Mesothelial cell of epicardium (in vitro differentiated cells): ENCODE measurements at places on chromosomes 3 and 15. TPM values are rescaled to one million over a fixed set of nuclear protein-coding genes. Genes with fewer than 3 reads are reported as not detected.

- DNase-seq: no peak
Observed at GRCh38 chr15:92102395-92102755, 248.9 kb downstream of the SLCO3A1 start.

GRCh38 chr15:61227269-61227949, 1.7 kb downstream of the RORA start:
- DNase-seq: no peak

DNA sequence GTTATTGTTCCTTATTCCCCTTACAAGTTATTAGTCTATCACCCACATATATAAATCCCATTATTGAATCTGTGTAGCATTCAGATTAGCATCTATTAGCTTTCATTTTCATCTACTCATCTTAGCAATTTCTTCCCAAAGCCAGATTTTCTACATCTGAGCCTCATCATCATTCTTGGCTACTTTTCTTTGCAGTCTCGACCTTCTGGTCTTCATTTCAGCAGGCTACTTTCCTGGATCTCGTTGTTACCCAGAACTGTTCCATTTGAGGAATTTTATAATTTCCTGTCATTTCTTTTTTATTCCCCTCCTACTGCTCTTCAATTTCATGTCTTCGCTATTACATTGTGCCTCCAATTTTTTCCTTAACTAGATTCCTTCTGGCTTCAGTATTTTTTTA, 51.8 kb downstream of the SPRED1 start:
- DNase-seq: no peak

- DNase-seq: no peak
Observed at GRCh38 chr15:35932531-35932930, 386.6 kb upstream of the DPH6 start.

GRCh38 chr3:86737517-86737916, 253.4 kb downstream of the VGLL3 start:
- DNase-seq: no peak

Gene ANKRD34C
- not detected in 3 replicates for total RNA-seq

Gene CSPG5
- total RNA-seq: 0.84 to 1.1 TPM (median 1.1 TPM) in 3 replicates

Gene XPC
- 47.5 to 52.0 TPM (median 47.8 TPM) in 3 replicates for total RNA-seq
